ENCODE measurements at places on chromosomes 2 and 18. TPM values are rescaled to one million over a fixed set of nuclear protein-coding genes. Genes with fewer than 3 reads are reported as not detected.

Gene FRZB
- total RNA-seq = 7.4 TPM

Gene SERPINB4
- total RNA-seq = not detected

Gene CXCR4
- 21.3 TPM for total RNA-seq

Gene FIGN
- total RNA-seq = 12.3 TPM

Gene NEUROD1
- not detected for total RNA-seq

Gene CFAP53
- total RNA-seq = 1.7 TPM

Gene MLPH
- total RNA-seq = 64.2 TPM

All from tibial nerve (tissue), 4 donors.